ENCODE measurements at places on chromosomes 11 and 22.
A peak's percentile ranks its signal among the peaks of the same experiment; 100 is the strongest.

GRCh38 chr11:88231894-88232482 lies 56.7 kb upstream of the RAB38 start:
- peak; percentile 15 for DNase-seq

GRCh38 chr11:10572533-10572932 lies 4.1 kb upstream of the LYVE1 start:
- DNase-seq: no peak

GRCh38 chr11:22787551-22788162 lies 41.9 kb downstream of the SVIP start:
- DNase-seq: peak; percentile 14

GRCh38 chr11:65416841-65417701 lies 5.5 kb upstream of the NEAT1 start:
- DNase-seq: peak; percentile 13

DNA sequence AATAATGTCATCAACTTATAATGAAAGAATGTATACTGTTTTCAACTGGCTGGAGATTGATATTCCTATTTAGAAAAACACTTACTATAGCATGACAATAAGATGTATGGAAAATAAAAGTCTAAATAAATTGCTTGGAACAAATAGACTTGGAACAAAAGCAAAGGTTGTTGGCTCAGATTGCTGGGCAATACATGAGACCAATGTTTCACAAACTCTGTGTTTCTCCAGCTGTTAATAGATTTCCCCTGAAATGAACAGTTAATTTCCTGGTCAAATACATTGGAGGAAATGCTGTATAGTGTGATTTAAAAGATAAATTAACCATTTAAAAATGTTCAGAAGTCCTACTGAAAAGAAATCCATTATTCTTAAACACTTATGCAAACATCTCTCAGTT lies 40.1 kb upstream of the CTSC start:
- no peak for DNase-seq

DNA sequence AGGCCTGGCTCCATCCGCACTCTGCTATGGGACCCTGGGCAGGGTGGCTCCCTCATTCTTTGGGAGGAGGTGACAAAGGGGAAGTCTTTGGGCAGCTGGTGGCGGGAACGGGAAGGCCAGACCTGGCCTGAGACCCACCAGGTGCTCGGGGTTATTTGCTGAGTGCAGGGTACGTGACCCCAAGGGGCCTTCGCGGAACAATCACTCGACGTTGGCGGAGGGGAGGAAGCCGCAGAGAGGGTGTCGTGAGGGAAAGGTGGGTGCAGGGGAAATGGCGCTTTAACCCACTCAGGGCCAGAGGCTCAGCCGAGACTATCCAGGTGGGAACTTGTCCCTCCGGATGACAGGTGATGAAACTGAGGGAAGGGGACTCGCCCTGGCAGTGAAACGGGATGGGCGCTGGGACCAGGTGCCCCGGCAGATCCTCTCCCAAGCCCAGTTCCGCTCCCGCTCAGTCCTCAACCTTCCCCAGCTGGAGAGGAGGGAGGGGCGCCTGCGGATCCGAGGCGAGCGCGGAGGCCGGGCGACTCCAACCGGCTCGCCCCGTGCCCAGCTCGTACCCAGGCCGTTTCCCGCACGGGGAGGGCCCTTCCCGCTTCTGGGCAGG lies 911 bp downstream of the A4GALT start:
- no peak for DNase-seq

GRCh38 chr11:76680518-76681425 lies 10.2 kb upstream of the LRRC32 start:
- peak; percentile 34 for DNase-seq
